ENCODE measurements at places on chromosomes 11 and 22. TPM values are rescaled to one million over a fixed set of nuclear protein-coding genes. Genes with fewer than 3 reads are reported as not detected.

HBG1 gene
- not detected for total RNA-seq

PLET1 gene
- total RNA-seq = not detected

CBLIF gene
- total RNA-seq = not detected

NDUFS8 gene
- total RNA-seq = 242 TPM

MPPED1 gene
- total RNA-seq = not detected

GAL3ST1 gene
- total RNA-seq = not detected

TBX1 gene
- total RNA-seq = not detected

SYT9 gene
- not detected for total RNA-seq

OR5P2 gene
- not detected for total RNA-seq

CRYBA4 gene
- not detected for total RNA-seq

TMPRSS5 gene
- 47.6 TPM for total RNA-seq

OR2AG2 gene
- total RNA-seq = 0.08 TPM

SCT gene
- total RNA-seq = not detected
